ENCODE measurements at places on chromosomes 7 and 10.

GRCh38 chr7:91226411-91226810, 37.8 kb upstream of the FZD1 start:
- no peak for DNase-seq

DNA sequence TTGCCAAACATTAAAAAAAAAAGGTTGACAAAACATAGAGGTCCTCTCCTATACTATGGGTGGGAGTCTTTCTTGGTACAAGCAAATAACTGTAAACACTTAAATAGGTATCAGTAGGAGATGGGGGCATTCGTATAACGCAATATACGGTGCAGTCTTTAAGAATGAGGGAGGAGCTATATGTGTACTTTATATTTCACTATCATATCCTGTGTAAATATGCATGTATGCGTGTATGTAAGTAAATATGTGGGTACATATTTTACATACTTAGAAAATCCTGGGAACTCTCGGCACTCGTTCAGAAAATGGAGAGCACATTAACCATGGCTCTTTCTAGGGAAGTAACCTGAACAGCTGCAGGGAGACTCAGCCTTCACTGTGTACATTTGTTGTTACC, 82.0 kb upstream of the LRRC18 start:
- DNase-seq: no peak

GRCh38 chr10:80144067-80144695, 11.7 kb downstream of the PLAC9 start:
- peak; percentile 20 for DNase-seq

DNA sequence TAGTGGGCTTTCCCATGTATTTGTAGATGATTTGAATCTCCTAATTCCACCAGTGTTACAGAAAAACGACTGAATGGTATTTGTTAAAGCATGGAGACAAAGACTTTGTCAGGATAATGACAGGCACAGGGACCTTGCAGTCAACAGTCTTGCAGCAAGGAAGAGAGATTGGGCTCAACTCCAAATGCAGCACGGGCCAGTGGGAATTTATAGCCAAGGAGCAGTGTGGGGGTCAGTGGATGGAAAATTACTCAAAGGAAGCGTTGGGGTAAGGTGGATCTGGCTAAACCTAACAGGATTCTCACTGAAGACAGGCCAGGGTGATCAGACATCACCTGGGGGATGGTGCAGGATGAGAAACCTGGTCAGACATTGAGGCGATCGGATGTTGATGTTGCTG, 24.3 kb downstream of the CPVL start:
- no peak for DNase-seq

DNA sequence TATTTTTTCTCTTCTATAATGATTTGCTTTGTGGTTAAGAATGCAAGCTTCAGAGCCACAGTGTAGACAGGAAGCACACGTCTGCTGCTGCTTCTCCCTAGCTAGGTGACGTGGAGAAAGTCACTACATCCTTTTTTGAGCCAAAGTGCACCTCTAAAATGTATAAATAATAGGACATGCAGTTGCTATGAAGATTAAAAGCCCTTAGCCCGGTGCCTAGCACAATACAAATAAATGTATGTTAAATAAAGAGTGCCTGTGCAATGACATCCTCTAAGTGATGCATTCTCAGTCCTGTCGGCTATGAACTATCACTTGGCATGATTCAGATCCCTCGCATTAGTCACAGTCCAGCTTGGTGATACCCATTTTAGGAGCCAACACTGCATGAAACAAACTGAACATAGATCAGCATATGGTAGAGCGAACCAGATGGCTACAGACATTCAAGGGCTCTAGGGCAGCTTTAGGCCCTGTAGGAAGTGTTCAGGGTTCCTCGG, 4.8 kb upstream of the TRDMT1 start:
- DNase-seq: peak; percentile 78

DNA sequence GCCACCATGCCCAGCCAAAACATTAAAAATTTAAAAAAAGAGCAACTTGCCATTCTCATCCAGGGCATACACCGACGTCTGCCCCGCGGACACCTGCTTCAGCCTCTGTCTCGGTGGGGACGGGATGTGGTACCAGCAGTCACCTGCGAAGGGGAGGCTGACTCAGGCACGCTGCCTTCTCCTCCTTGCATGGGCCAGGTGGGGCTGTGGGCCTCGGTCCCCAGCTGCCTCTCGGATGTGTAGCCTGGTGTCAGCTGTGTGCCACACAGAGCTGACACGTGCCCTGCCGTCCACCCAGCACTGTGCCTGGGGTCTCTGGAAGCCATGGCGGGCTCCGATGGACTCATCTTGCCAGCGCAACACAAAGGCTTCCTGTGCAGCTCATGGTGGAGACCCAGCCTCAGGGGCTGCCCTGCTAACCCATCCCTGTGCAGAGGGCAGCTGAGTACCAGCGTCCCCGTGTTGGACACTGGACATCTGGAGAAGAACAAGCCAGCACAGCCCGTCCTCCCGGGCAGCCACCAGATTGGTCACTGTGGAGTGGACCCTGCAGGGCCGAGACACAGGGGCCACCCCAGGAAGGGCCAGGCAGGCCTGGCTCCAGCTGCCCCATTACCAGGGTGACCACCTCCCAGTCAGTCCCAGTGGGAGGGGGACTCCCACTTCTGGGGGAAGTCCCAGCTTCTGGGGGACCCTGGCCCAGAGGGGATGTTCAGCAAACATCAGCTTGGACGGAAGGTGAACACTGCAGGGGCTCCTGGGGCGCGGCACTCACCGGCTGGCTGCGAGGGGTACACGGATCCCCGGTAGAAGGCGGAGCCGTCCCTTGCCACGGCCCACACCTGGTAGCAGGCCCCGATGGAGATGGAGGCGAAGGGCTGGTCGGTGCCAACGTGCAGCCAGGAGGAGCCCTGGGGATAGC, 10.6 kb downstream of the BHLHA15 start:
- no peak for DNase-seq

GRCh38 chr10:65143723-65144122, 1622.5 kb downstream of the REEP3 start:
- no peak for DNase-seq

DNA sequence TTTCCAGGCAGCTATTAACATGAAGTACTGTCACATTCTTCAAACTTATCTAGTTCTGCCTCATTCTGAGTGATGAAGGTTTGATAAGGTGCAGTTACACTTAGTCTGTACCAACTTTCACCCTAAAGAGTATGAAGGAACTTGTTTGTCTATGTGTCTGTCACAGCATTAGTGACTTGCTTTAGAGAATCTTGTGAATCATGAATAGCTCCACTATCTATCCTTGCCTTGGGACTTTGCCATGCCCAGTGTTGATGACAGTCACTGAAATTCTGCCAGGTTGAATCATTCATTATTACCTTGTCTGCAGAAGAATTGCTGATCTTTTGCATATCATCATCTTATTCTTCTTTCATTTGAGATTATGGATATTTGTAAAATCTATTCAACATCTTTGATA, 50.9 kb upstream of the A1CF start:
- no peak for DNase-seq

GRCh38 chr7:151304856-151305255, 36.8 kb upstream of the NUB1 start:
- DNase-seq: no peak

- no peak for DNase-seq
Measured at GRCh38 chr7:45001826-45002225, 1.8 kb downstream of the CCM2 start.

DNA sequence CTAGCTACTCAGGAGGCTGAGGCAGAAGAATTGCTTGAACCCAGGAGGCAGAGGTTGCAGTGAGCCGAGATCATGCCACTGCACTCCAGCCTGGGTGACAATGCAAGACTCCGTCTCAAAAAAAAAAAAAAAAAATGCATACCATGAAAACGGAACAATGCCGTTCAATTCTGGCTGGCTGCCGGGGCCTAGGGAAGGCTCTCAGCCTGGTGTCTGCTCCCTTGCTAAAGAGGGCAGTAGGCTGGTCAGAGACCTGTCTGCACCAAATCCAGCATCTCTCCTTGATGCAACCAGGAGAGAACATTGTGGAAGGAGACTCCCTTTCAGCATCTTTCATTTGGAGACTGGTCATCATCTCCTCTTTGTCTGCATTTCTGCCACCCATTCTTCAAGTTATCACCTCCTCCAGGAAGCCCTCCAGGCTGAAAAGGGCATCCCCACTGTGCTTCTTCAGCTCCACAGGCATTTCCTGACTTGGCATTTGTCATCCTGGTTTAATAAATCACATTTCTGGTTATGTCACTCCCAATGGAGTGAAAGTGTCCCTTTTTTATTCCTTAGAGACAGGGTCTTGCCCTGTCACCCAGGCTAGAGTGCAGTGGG, 24.7 kb downstream of the MYL10 start:
- DNase-seq: no peak

DNA sequence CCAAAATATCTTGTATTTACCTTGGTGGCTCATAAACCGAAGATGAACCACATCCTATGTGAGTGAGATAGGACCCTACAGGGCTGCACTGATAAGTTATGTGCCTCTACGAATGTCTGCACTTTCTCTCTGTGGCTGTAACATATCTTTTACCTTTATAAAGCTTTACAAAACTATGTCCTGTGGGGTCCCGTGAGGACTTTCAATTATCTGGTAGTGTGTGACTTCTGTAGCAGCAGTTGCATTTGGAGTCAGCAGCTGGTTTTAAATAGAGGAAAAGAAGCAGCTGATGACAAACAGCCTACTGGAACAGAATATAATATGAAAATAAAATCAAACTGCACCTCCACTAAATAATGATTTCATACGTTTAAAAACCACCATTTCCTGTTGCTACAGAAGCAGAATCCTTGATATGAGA, 222.4 kb upstream of the GNAI1 start:
- DNase-seq: no peak

GRCh38 chr10:91411621-91412020, 1.5 kb downstream of the HECTD2 start:
- no peak for DNase-seq

- DNase-seq: no peak
Measured at GRCh38 chr10:102067091-102067916, 2.2 kb downstream of the HPS6 start.

- DNase-seq: no peak
Measured at GRCh38 chr10:114181971-114182370, 2.8 kb downstream of the TDRD1 start.

GRCh38 chr10:17286562-17287550, 58.8 kb downstream of the VIM start:
- DNase-seq: no peak

GRCh38 chr7:90266808-90267207, 21.8 kb downstream of the CFAP69 start:
- DNase-seq: no peak

GRCh38 chr10:43594944-43595589, 11.2 kb upstream of the ZNF485 start:
- peak; percentile 40 for DNase-seq

GRCh38 chr10:36256166-36256565, 614.1 kb upstream of the FZD8 start:
- DNase-seq: no peak

DNA sequence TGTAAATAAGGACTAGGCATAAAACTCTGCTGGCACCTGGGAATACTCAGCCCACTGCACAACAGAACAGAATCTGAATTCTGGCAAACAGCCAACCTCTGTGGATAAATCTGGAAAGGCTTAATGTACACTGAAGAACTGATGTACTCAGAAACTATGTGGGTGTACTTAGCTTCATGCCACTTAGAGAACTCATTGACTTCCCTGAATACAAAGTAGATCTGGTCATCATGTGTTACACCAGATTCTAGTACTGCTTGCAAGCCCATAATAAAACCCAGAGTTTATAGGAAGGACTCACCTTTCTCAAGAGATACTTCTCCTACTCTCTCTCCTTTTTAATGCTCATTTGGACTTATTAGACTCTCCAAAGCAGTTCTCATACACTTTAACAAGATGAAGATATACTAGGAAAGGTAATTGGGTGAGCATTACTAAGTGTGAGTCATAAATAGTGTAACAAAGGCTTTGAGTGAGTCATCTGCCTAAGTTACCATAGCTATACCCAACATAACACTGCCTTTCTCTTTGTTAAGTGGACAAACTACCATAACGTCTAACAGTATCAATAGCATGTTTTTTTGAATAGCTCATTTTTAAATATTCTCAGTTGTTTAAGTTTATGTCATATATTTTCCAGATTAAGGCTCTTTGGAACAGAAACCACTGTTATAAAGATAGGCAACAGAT, 309.1 kb downstream of the MDFIC start:
- DNase-seq: peak; percentile 49

DNA sequence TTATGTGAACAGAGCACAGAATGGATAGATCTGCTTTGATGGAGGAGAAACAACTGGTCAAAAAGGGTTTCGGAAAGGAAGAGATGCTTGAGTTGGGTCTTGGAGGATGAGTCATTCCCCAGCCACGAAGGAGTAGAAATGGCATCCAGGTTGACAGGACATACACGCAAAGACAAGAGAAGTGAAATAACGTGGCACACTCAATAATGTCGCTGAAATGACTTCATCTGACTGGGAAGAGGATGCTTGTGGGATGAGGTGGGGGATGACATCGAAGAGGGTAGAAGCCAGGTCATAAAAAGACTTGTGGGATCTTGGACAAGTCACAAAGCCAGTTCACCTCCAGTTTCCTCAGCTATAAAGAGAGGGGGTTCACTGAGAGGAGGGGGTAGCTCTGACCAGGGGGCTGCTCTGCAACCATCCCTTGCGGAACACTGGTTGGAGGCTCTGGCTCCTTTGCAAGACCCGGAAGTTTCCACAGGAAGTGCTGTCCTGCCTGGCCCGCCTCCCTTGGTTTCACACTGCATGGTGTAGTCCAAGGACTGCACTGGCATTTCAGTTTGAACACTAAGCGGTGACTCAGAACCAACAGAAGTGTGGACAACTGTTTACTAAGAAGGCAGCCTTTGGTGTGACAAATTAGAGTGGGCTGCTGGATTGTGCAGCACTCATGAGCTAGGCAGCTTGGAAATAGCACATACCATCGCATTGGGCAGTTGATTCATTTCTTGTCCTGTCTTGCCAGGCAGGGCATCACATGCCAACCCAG, 189.9 kb upstream of the ADO start:
- DNase-seq: no peak

DNA sequence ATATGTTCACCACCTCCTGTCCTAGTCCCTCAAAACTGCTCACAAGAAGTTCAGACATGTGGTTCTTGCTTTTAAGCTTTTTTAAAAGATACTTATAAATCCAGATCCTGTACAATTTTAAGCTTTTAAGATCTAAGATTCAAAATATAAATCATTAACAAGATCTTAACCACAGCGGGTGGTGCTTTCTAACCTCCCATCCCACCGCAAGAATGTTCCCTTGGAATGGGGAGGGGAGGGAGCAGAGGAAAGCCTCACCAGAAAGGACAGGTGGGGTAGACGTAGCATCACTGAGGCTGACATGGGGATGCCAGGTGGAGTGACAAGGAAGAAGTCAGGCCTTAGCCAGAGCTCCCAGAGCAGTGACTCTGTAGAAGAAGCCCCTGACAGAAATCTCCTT, 133.5 kb downstream of the C1GALT1 start:
- DNase-seq: no peak

GRCh38 chr7:54678763-54679489, 80.1 kb downstream of the SEC61G start:
- DNase-seq: no peak

All from central memory CD4-positive, alpha-beta T cell (primary cell).